ENCODE measurements at places on chromosomes 12 and 14.
A peak's percentile ranks its signal among the peaks of the same experiment; 100 is the strongest.

- no peak for DNase-seq
Measured at GRCh38 chr14:87178277-87178676, 814.7 kb downstream of the GALC start.

- peak; percentile 81 for DNase-seq
Measured at GRCh38 chr12:25829192-25829591, 129.3 kb upstream of the RASSF8 start.

GRCh38 chr12:107178776-107179175 lies 85.4 kb upstream of the CRY1 start:
- no peak for DNase-seq

GRCh38 chr14:104751539-104752422 lies 1.2 kb upstream of the SIVA1 start:
- DNase-seq = peak; percentile 0

GRCh38 chr12:47361389-47362021 lies 281.7 kb upstream of the AMIGO2 start:
- no peak for DNase-seq

DNA sequence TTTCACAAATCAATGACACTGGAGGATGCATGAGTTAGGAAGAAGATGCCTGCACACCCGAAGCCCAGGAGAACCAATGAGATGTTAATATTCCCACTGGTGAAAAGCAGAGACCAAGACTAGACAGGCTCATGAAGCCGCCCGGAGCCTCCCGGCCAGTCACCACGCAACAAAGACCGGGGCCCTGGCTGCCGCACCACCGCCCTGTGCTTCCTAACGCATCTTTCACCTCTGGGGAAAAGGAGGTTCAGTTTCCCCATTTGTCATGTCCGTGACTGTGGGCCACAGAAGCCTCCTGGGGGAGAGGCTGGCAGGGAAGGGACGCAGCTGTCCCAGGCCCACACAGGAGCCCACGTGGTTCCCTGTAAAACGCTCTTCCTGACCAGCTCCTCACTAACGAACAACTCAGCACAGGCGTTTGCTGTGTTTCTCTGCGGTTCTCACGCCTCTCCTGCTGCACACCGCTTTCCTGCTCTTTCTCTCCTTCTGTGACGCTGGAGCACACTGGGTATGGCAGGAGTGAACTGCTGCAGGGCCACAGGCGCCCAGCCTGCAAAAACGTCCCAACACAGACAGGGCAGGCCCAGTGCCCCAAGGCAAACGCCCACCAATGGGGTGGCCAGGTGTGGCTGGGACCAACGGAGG lies 10.8 kb downstream of the RIMBP2 start:
- DNase-seq = peak; percentile 49

DNA sequence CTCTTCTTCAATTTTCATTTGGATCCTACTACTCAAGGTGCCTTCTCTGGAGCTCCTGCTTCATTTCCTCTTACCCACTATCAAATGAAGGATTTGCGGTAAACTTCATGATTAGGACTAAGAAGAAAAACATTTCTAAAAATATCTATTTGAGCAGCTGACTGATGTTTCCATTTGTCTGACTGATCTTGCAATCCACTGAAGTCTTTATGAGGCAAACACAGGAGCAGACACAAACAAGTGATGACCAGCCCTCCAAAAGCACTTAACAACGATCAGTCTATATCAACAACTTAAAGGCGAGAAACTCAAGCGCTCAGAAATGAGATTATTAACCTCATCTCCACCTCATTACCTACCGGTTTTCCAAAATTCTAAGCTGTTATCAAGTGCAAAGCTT lies 26.2 kb downstream of the OSBPL8 start:
- DNase-seq = no peak

DNA sequence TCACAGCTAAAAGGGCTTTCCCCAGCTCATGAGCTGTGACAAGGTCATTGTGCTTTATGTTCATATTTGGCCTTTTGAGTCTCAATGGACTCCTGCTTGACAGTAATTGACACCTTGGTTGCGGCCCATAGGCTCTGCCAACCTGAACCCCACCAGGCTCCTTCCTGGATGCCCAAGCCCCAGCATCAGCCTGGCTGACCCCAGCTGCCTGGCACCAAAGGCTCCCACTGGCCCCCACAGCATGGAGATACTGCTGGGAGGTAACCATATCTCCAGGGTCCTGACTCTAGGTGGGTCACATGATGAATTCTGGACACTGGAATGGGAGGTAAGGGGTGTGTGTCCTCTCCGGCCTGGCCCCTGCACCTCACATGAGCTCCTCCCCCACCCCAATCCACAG lies 50.2 kb downstream of the CLMN start:
- DNase-seq = no peak

GRCh38 chr12:92989715-92990484 lies 60.8 kb upstream of the EEA1 start:
- DNase-seq = no peak

DNA sequence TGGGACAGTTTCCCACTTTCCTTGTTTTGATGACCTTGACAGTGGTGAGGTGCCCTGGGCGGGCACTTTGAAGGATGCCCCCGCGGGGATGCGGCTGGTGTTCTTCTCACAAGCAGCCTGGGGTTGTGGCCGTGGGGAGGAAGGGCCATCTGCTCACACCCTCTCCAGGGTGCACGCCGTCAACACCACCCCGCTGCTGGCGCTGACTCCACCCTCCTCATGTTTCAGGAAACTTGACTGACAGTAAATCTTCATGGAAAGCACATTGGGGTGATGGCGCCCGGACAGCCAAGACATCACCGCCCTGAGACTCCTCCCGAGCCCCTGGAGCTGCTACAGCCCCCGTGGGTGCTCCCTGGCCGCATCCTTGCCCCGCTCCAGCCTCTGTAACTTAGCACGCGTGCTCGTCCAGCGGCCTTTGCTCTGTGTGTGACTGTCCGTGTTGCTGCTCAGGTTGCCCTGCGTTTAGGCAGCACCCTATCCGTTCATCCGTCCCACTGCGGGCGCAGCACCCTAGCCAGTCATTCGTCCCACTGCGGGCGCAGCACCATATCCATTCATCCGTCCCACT lies 150.2 kb upstream of the C14orf180 start:
- peak; percentile 51 for DNase-seq

- no peak for DNase-seq
Measured at GRCh38 chr14:56874375-56874774, 64.1 kb upstream of the OTX2 start.

GRCh38 chr14:29222671-29223268 lies 456.2 kb downstream of the FOXG1 start:
- DNase-seq = no peak

- DNase-seq = no peak
Measured at GRCh38 chr12:20364501-20364900, 3.8 kb upstream of the PDE3A start.

DNA sequence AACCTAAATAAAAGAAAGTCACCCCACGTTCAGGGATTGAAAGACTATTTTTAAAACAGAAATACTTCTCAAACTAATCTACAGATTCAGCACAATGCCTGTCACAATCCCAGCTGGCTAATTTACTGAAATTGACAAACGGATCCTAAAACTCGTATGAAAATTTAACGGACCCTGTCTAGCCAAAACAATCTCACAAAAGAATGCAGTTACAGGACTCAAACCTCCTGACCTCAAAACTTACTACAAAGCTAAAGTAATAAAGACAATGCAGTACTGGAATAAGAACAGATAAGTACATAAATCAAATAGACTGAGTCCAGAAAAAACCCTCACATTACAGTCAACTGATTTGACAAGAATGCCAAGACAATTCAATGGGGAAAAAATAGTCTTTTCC lies 48.8 kb downstream of the IPO8 start:
- no peak for DNase-seq

GRCh38 chr12:87150969-87151662 lies 878.1 kb downstream of the C12orf50 start:
- no peak for DNase-seq

DNA sequence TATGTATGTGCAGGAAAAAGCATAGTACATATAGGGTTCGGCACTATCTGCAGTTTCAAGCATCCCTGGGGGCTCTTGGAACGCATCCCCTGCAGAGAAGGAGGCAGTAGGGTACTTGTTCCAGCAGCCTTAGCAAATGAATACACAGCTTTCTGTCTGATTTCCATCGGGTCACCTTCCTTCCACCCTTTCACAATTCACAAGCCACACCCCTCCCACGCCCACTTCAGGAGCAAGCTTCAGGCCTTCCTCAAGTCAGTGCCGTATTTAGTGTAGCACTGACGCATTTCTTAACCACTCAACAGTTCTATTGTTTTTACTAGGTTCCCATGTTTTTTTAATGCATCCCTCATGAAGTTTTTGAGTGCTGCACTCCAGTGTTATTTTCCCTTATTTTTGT lies 64.2 kb downstream of the CLMN start:
- no peak for DNase-seq

GRCh38 chr14:96055753-96056508 lies 16.8 kb downstream of the C14orf132 start:
- no peak for DNase-seq

- DNase-seq = peak; percentile 23
Measured at GRCh38 chr14:57712102-57712501, 153.8 kb downstream of the SLC35F4 start.

DNA sequence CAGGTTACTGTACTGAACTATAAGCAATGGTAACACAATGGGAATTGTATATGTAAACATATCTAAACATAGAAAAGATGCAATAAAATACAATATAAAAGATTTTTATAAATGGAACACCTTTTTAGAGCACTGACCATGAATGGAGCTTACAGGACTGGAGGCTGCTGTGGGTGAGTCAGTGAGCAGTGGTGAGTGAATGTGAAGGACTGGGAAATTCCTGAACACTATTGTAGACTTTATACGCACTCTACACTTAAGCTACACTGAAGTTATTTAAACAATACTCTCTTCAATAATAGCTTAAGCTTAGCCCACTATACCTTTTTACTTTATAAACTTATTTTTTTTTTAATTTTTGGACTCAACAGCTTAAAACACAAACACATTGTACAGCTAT lies 313.5 kb downstream of the KCNC2 start:
- DNase-seq = no peak
